Endothelial cell of umbilical vein (primary cell): ENCODE measurements at places on chromosomes 11 and 22. TPM values are rescaled to one million over a fixed set of nuclear protein-coding genes. Genes with fewer than 3 reads are reported as not detected.

DNA sequence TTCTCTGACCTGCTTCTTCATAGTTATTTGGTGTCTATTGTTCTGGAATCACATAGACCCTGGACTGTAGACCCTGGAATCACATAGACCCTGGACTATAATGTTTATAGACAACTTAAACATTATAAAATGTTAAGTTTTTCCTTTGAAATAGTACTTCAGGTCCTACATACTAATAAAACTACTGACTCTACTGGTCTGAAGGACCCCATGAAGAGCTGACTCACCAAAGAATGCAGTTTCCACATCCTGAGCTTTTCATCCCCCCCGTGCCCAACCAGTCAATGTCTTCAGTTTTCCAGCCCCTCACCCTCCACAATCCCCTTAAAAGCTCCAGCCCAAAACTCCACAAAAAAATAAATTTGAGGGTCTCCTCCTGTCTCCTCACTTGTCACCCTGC lies 6.6 kb upstream of the PLEKHA7 start:
- no peak for DNase-seq

DNA sequence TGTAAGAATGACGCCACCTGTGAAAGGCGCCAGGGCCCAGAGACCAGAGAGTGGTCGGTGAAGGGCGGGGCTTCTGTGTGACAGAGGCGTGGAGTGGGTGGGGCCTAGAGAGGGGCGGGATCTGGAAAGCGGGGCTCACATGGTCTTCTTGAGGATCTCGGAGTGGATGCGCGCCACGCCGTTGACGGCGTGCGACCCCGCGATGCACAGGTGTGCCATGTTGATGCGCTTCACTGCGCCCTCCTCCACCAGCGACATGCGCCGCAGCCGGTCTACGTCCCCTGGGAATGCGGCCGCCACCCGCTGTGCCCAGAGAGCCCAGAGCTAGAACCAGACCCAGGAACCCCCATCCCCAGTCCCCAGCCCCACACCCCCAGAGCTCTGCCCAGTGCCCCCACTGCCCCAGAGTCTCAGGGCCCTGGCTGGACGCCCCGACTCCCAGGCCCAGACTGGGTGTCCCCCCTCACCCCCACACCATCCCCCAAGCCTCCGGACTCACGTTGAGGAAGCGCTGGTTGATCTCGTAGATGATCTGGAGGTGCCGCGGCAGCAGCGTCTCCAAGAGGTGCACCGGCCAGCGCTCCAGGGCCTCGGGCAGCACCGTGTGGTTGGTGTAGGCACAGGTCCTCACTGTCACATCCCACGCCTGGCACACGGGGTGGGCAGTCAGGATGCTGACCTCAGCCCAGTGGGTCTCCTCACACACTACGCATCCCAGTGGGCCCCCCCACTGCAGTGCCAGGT lies 6.2 kb downstream of the PYGM start:
- no peak for DNase-seq

- DNase-seq: peak; percentile 31
Measured at GRCh38 chr11:48064306-48064705, 83.9 kb downstream of the PTPRJ start.

- DNase-seq: peak; percentile 34
Measured at GRCh38 chr11:116742104-116742503, 30.7 kb downstream of the BUD13 start.

DNA sequence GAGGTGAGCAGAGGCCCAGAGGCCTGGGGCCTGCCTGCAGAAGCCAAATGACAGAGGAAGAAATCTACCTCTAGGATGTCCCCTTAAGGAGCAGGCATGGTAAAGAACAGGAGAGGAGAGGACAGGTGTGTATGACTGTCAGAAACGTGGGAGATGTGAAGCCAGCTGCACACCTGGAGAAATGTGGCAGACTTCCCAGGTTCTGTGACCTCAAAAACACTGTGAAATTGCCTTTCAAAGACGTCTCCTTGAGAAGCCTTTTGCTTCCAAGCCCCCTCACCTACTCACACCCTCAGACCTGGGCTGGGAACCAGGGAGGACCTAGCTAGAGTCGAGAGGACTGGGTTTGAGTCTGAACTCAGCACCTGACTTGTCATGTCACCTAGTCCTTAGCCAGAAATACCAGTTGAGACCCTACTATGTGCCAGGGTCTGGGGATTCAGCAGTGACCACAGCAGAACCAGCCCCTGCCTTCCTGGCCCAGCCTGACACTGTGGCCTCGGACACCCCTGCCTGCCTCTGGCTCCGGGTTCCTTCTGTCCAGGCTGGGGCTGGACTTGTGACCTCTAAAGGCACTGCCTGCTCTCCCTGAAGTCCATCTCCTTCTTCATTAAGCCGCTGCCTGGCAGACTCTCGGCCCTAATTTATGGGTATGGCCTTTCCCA lies 5.6 kb downstream of the TPBGL start:
- DNase-seq: no peak

- no peak for DNase-seq
Measured at GRCh38 chr22:23387827-23388516, 192.1 kb downstream of the IGLL1 start.

GRCh38 chr11:20912065-20912821 lies 242.9 kb downstream of the NELL1 start:
- no peak for DNase-seq

DNA sequence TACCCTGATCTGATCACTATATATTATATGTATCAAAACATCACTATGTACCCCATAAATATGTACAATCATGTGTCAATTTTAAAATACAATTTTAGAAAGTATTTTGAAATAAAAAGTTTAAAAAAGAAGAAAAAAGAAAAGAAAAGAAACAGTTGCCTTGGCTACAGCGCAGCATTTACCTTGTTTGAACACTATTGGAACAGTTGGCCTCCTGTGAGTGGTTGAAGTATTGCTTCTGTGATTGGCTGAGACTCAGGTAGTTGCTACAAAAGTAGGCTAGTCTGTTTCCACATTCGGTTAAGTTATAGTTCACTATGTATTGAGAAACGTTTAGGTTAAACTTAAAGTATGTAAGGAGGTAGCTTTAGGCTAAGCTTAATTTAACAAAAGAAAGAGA lies 7.9 kb upstream of the DTX4 start:
- DNase-seq: no peak

DNA sequence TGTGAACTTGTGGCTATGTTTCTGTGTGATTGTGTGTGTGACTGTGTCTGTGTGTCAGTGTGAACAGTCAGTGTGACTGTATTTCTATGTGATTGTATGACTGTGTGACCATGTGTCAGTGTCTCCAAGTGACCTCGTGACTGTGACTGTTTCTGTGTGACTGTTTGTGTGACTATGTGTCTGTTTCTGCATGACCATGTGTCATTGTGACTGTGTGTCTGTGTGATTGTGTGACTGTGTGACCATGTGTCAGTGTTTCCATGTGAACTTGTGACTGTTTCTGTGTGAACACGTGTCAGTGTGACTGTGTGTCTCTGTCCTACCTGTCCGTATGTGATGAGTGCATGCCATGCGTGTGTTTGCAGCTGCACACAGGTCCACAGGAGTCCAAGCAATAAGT lies 8.8 kb upstream of the PKNOX2 start:
- DNase-seq: no peak

PVALB gene
- not detected in 2 replicates for total RNA-seq

TMEM123 gene
- total RNA-seq: 199 and 257 TPM in 2 replicates

SESN3 gene
- total RNA-seq: 5.6 and 6.9 TPM in 2 replicates

CHRM4 gene
- total RNA-seq: 0.22 TPM in 1 of 2 replicates, not detected in the other
